ENCODE measurements at places on chromosomes 4 and X.
A peak's percentile ranks its signal among the peaks of the same experiment; 100 is the strongest.

GRCh38 chr4:27141530-27141929 is 280.9 kb downstream of the STIM2 start:
- no peak for DNase-seq

GRCh38 chr4:185559915-185560281 is 24.6 kb upstream of the PDLIM3 start:
- DNase-seq = no peak

DNA sequence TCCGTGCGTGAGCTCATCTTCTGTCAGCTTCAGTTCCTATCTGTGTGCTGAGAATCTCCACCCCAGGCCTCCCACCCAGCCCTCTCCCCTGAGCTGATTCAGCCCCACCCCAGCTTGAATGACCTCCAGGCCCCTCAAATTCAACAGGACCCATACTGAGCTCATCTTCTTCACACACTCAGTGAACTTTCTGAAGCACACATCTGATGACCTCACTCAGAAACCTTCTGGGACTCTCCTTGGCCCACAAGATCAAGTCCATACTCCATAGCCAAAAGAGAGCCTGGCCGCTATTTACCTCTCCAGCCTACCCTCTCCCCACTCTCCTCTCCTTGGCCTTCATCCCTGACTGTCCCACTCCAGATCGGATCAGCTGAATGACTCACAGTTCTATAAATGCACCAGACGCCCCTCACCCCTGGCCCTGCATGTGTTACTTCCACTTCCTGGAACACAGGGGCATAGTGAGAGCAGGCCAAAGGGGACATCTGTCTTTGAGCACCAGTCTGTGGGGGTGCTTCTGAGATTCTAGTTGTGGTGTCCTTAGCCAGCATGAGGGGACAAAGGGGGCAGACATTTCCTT is 62.5 kb downstream of the PJA1 start:
- DNase-seq = no peak

GRCh38 chr4:159401791-159402380 is 299.0 kb downstream of the RAPGEF2 start:
- DNase-seq = no peak

DNA sequence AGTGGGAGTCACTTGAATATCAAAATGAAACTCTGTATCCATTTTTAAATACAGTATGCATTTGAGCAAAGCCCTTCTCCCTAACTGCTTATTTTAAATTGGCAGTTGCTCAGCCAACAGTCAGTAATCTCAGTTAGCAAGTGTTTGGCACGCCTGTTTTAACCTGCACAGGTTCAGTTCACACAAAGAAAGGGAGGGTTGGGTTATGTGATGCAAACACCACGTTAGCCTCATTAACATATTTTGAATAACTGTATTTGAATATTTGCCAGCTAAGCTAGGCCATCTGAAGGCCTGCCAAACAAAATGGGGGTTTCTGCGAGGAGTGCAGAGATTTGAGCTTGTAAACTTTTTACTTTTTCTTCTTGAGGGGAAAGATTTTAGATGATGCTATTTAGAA is 19.8 kb downstream of the GAB1 start:
- no peak for DNase-seq

- no peak for DNase-seq
Observed at GRCh38 chr4:119103263-119103662, 32.4 kb upstream of the MYOZ2 start.

DNA sequence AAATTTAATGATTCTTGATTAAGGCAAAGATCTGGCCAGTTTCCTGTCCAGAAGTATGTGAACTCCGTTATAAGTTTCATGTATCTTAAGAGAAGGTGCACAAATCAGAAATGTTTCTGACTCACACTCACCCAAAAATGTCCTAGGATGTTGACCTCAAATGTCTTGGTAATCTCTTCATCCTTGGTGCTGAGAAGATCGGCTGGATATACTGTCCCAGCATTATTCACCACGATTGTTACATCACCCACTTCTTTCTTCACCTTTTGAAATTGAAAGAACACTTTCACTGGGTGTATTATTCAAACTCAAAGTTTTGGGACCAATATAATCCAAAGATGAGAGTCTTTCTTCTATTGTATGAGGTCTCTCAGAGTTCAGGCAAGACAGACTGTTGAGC is 5.7 kb downstream of the HSD17B13 start:
- DNase-seq = no peak

- DNase-seq = no peak
Observed at GRCh38 chrX:129638917-129639316, 15.8 kb downstream of the APLN start.

DNA sequence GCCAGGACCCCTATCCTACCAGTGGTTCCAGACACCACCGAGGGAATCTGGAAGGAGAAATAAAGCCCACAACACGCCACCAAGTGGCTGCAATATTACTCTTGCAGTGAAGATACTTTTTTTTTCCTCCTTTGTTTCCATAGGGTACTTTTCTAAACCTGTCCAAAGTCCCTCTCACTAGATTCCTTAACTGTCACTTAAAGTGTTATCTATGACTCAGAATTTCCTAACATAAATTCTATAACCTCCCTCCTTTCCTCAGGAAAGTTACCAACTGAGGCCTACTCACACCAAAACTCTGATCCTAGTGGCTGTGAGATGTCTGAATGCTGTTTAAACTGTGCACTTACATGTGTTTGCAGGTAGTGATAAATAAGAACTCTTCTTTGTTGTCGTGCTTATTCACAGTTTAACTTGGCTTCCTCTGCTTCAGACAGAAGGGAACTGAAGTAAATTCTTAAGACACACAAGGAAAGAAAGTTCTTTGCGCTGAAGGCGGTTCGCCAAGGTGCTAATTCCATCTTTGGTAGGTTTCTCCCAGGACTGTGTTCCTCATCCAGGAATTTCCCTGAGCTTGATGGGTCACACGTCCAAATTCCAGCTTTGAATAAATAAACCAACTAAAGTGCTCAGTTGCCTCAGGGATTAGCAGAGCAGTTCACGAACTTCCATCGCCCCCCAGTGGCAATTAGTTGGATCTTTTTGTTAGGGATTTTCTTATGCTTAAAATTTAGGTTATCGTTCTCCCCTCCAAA is 10.7 kb upstream of the HCCS start:
- no peak for DNase-seq

DNA sequence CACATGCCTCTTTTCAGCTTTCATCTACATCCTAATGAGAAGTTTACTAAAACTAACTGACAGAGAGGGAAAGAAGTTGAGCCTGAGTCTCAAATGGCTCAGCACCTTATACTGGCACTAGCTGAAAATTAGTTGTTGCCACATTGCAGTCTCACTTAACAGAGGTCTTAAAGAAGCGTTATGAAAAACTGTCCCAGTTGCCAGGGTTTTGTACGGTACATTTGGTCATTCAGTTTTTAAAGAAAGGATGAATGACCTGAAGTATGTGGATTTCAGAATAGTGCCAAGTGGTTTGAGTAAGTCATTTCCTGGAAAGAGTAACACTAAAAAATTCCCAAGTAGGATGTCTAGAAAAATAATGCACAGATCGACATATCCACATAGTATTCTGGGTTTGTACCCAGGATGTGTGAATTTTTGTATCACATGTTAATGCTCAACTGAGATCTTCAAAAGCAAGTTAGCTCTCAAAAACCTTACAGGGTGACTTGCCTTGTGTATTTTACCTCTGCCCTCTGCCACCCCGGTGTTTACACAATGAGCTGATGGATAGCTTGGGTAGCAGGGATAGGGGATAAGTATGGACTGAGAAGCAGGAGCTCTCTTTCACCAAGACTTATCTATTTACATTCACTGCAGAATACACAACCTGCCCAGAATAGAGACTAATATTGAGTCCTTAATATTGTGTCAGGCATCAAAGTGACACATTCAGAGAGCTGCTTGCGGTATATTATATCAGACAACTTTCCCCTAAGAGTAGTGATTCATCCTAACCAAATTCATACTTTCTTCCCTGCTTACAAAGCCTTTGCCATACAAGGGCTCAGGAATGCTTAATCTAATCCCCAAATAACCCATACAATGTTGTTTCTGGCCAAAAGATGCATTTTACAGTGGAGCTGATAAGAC is 1075.7 kb upstream of the PABPC4L start:
- no peak for DNase-seq

DNA sequence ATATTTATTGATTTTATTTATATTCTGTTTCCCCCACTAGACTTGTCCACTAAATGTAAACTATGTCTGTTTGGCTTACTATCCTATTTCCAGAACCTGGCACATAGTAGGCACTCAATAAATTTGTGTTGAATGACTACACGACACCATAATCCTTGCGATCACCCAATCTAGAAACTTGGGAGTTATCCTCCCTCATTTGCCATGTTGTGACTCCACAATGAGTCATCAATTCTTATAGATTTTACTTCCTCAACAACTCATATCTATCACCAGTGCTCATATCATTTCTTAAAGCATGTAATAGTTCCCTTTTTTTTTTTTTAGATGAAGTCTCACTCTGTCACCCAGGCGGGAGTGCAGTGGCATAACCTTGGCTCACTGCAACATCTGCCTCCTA is 39.9 kb upstream of the VAMP7 start:
- no peak for DNase-seq

DNA sequence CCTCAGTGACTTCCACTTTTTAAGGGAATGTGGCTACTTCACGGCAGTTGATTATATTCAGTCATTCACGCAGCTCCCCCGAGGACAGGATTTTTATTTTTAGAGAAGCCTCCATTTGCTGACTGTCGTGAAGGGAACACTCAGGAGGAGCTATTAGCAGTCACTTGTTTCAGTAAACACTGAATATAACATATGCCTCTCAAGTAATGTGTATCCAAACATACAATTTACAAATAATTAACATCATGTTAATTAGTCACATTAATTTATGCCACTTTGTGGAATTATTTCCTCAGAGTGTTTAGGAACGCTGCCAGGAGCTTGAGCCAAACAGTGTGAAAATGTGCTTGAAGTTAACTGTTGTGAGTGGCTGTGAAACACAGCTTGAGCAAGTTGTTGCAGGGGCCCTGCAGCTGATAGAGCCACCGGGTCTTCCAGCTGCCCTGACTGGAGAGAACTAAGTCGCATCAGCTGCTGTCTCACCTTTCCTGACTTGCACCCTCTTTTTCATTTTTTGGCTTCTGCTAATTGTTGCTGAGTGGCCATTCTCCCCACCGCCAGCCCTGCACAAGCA is 245.6 kb downstream of the LDB2 start:
- no peak for DNase-seq

- DNase-seq = no peak
Observed at GRCh38 chr4:85445050-85445639, 29.8 kb upstream of the ARHGAP24 start.

- DNase-seq = no peak
Observed at GRCh38 chrX:20140420-20140819, 1.2 kb downstream of the EIF1AX start.

- DNase-seq = no peak
Observed at GRCh38 chrX:152038804-152039203, 64.3 kb upstream of the GABRE start.

- DNase-seq = no peak
Observed at GRCh38 chr4:30117433-30117832, 602.7 kb upstream of the PCDH7 start.

GRCh38 chrX:138945219-138945618 is 233.7 kb upstream of the FGF13 start:
- DNase-seq = no peak

GRCh38 chrX:17697191-17697590 is 40.1 kb upstream of the SCML1 start:
- no peak for DNase-seq

- no peak for DNase-seq
Observed at GRCh38 chr4:153211986-153212728, 7.9 kb downstream of the TRIM2 start.

- DNase-seq = no peak
Observed at GRCh38 chr4:157271166-157271869, 50.8 kb downstream of the GRIA2 start.

- DNase-seq = no peak
Observed at GRCh38 chrX:143853488-143853887, 30.4 kb upstream of the UBE2NL start.

DNA sequence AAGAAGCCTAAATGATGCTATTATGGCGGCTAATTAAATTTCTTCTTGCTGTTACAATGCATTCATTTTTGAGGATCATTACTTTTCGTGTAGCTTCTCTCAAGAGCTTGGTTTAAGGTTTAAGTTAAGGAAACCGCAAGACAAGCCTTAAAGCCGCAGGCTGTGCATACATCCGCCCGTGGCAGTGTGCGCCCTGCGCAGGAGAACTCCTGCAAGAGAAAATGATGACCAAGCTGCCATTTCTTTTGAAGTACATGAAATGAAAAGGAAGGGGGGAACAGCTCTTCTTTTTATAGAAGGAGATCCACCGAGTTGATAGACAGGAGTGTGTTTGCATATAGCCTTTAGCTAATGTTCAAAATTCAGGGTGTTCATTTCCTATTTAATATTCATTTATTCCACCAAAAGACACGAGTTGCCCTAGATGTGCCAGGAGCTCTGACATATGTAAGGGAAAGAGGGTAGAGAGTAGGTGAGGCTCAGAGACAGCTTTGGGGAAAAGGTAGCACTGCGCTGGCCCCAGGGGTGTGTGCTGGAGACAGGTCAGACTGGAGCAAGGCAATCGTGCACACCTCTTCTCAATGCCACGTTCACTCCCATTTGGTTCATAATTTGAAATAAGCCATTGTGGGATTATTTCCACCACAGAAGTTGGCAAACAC is 112.1 kb upstream of the LDB2 start:
- no peak for DNase-seq

- no peak for DNase-seq
Observed at GRCh38 chr4:128658214-128658631, 151.3 kb upstream of the JADE1 start.

DNA sequence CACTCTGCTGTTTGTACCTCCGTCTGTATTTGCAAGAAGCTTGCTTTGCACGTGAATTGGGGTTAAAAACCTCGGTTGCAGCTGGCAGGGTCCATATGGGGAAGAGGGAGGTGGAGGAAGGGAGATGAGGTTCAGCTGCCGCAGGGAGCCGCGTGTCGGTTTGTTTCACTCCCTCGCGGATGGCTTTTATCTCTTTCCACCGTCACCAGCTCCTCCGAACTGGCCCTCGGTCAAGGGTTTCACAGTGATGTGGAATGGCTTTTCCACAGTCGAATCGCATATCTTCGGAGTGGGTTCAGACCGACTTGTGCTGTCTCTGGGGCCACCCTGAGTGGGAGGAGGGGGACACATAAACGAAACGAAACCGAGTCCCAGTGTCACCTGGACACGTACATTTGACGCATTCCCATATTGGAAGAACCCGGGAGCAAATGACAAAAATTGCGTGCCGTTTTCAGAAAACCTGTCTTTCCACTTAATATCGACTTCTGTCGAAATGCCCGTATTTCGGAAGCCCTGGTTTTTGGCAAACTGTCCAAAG is 929 bp downstream of the ZBTB33 start:
- DNase-seq = peak; percentile 2

- no peak for DNase-seq
Observed at GRCh38 chr4:25818876-25819275, 43.9 kb downstream of the SEL1L3 start.

- no peak for DNase-seq
Observed at GRCh38 chr4:96786306-96786705, 946.4 kb downstream of the PDHA2 start.

GRCh38 chr4:15658781-15659180 is 3.6 kb upstream of the FBXL5 start:
- DNase-seq = no peak

DNA sequence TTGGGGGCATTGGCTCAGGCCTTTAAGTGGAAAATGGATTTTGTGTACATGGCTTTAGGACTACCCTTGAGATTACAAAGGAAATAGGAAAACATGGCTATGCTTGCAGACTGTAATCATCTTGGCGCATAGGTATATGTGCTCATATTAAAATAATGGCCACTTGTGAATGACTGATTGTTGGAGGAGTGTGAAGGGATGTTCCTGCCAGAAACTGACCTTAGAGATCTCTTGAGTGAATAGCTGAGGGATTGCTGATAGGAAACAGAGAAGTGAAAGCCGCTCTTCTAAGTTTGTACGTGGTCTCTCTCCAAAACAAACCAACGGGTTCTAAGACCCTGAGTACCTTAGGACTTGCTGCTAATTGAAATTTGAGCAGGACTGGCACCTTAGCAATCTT is 186.0 kb downstream of the MGST2 start:
- no peak for DNase-seq
